Activated naive CD4-positive, alpha-beta T cell treated with anti-CD3 and anti-CD28 coated beads, Interleukin-2, amount 10 ng/mL, durations not matched to agents 5 hours and 36 hours (primary cell): ENCODE measurements at places on chromosomes 6 and 20. TPM values are rescaled to one million over a fixed set of nuclear protein-coding genes. Genes with fewer than 3 reads are reported as not detected.

The SLC29A1 gene
- 18.1 TPM for total RNA-seq

The COL19A1 gene
- total RNA-seq, result not detected

The TP53TG5 gene
- total RNA-seq, result 0.08 TPM

The PACSIN1 gene
- 1.8 TPM for total RNA-seq

The C4B gene
- total RNA-seq, result 3.5 TPM
